ENCODE measurements at places on chromosomes 5 and 9. TPM values are rescaled to one million over a fixed set of nuclear protein-coding genes. Genes with fewer than 3 reads are reported as not detected.

DNA sequence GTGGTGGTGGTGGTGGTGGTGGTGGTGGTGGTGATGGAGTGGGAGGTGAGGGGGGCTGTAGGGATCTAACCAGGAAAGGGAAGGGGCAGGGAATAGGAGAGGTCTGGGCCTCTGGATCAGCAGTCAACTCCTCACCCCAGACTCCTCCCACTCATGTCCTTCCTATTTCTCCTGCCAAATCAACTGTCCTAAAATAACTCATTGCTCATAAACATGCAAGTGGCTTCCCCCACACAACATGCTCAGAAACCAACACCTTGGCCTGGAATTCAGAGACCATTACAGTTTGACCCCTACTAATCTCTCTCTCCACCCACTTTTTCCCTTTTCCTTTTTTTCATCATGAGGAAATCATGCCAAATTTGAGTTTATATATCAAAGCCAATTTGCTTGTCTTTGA is 8.4 kb upstream of the FSD1L start:
- no peak overlapping the region for H3K4me3 ChIP-seq
- H3K27me3 ChIP-seq, result no peaks in the 10 kb centered on the region
- H3K27ac ChIP-seq, result no peak overlapping the region
- no peak for DNase-seq

- DNase-seq, result peak; percentile 88
- H3K36me3 ChIP-seq, result no peaks in the 10 kb centered on the region
- peak overlapping the region; percentile 39 for H3K27ac ChIP-seq
- no peaks in the 10 kb centered on the region for H3K4me1 ChIP-seq
- H3K27me3 ChIP-seq, result no peaks in the 10 kb centered on the region
These were observed 255.2 kb downstream of the DOCK8 start for GRCh38 chr9:469672-470551.

GRCh38 chr5:14397717-14398116 is 183.9 kb upstream of the OTULINL start:
- H3K27me3 ChIP-seq, result no peaks in the 10 kb centered on the region
- peaks cover 7% of the 10 kb centered on the region for H3K36me3 ChIP-seq
- peaks cover 42% of the 10 kb centered on the region for H3K4me1 ChIP-seq
- no peak for DNase-seq
- no peak overlapping the region for H3K27ac ChIP-seq
- H3K4me3 ChIP-seq, result no peak overlapping the region

- H3K27ac ChIP-seq, result no peak overlapping the region
- H3K4me3 ChIP-seq, result no peak overlapping the region
- peaks cover 3% of the 10 kb centered on the region for H3K4me1 ChIP-seq
These were observed 71.5 kb downstream of the TRIM36 start for GRCh38 chr5:115098041-115098702.

Gene COL27A1
- total RNA-seq, result 37.6 TPM
